Suprapubic skin (tissue), 4 donors: ENCODE measurements at places on chromosomes 16 and 17. TPM values are rescaled to one million over a fixed set of nuclear protein-coding genes. Genes with fewer than 3 reads are reported as not detected.

The C16orf74 gene
- 11.1 TPM for total RNA-seq

The RTN4RL1 gene
- 24.8 TPM for total RNA-seq

The DNAAF8 gene
- total RNA-seq: 1.7 TPM

The HOXB1 gene
- not detected for total RNA-seq

The OTOP3 gene
- total RNA-seq: 0.98 TPM

The HOXB2 gene
- 8.7 TPM for total RNA-seq

The CHD9NB gene
- total RNA-seq: 33.3 TPM

The MAPT gene
- 5.1 TPM for total RNA-seq

The KRT40 gene
- total RNA-seq: 12.5 TPM

The SLC9A5 gene
- total RNA-seq: 0.32 TPM

The ABCC3 gene
- total RNA-seq: 113 TPM

The DNAAF1 gene
- total RNA-seq: not detected

The OR3A3 gene
- total RNA-seq: not detected

The OR2C1 gene
- total RNA-seq: not detected
